GM10248 (cell line): ENCODE measurements at places on chromosomes 6 and 20.

DNA sequence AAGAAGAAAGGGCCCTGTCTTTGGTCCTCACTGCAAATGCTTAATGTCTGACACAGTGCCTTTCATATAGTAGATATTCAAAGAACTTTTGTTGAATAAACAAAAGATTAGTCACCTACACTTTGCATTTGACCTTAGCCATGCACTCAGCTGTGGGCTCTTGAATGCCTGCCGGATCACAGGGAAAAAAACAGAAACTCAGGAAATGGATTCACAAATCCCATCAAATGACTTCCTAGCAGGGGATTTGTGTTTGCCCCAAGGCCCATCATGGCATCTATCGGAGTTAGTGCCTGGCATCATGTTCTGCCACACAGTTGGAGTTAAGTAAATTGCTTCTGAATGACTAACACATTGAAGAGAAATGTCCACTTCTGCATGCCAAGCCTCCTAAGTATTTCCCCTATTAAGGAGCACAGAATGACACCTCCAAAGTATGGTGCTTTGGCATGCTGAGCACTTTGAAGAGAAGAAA, 72.3 kb upstream of the DST start:
- DNase-seq, result no peak

DNA sequence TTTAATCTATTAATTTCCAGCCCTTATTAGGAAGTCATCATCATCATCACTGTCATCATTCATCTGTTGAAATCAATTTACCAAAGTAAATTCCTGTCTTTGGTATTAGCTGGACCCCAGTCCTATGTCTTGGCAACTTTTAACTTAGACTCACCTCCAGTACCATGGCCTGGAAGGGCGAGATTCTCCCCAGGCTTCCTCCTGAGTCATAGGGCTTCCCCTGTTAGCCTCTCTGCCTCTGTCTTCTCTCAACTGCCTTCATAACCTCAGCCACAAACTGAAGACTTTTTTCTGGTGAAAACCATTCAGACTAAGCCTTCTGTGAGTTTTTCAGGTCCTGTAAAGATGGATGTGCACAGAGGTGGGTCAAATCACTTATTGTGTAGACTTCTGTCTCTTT, 95.0 kb downstream of the NKAIN2 start:
- no peak for DNase-seq

- DNase-seq, result no peak
Observed at GRCh38 chr6:124551711-124552233, 410.5 kb upstream of the RNF217 start.

DNA sequence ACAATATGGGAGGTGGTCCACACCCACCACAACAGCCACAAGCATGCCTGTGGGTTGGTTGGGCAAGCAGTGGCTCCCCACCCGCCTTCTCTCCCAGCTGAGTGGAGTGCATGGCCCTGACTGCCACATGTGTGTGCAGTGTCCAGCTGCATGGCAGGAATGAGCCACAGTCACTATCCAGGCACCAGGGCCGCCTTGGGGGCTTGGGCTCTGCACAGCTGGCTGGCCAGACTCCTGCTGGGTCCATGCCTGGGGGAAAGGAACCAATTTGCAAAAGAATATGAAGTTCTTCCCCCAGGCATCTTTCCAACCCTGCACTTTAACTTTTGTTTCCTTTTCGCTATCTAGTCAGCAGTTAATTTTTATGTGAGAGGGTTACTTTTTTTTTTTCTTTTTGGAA, 11.6 kb upstream of the ASCC3 start:
- no peak for DNase-seq

- no peak for DNase-seq
Observed at GRCh38 chr6:41623330-41623729, 14.9 kb upstream of the MDFI start.

GRCh38 chr6:132669690-132670291, 10.8 kb upstream of the TAAR1 start:
- DNase-seq, result peak; percentile 29
